ENCODE measurements at places on chromosomes 2 and 18.

DNA sequence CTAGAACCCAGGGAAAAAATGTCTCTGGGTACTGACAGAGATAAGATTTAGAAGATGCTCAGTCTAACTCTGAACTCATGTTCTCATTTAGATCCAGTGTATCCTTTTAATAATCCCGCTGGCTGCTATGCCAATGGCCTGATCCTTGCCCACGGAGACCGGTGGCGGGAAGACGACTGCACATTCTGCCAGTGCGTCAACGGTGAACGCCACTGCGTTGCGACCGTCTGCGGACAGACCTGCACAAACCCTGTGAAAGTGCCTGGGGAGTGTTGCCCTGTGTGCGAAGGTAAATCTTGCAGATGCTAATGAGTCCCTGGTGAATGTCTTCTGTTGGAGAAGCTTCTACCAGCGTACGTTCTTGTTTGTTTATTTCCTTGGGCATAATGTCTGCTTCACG, 118.6 kb downstream of the FEZ2 start:
- DNase-seq, result no peak

DNA sequence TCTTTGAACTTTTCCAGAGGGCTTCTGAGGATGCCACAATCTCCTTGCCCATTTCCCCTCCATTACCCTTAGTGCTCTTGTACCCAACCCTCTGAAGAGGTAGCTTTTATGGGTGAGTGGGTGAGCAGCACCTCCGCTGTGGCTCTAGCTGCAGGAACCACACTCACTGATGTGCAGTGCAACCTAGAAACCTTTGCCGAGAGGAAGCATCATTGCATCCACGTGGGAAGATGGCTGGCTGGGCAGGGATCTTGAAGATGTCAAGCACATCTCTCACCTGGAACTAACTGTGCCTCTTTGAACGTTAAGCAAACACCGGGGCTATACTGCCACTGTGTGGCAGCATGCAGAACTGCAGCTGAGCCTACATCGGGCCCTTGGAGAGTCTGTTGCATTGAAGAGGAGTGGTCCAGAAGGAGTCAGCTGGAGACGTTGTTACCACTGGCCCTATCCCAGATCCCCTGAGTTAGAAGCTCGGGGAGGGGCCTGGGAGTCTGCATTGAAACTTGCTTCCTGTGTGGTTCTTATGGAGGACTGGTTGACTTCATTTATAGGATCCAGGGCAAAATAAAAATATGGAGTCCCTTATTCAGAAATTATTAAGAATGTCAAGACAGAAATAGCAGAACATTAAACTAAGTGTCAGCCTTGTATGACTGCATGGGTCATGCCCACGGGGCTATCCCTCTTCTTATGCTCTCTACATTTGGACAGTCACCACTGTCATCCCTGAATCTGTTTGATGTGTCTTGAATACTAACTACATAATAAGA, 28.7 kb downstream of the IGFBP5 start:
- DNase-seq, result no peak

- DNase-seq, result no peak
These were observed 31.4 kb upstream of the MBP start for GRCh38 chr18:77164026-77164425.

- DNase-seq, result no peak
These were observed 26.9 kb upstream of the ARL5A start for GRCh38 chr2:151855111-151855510.

- no peak for DNase-seq
These were observed 796.1 kb downstream of the DCDC2C start for GRCh38 chr2:4499316-4500030.

GRCh38 chr2:112483831-112484230, 1.9 kb downstream of the TTL start:
- no peak for DNase-seq

- no peak for DNase-seq
These were observed 30.7 kb upstream of the PTMA start for GRCh38 chr2:231677632-231678104.

GRCh38 chr2:101123795-101124471, 27.2 kb downstream of the TBC1D8 start:
- no peak for DNase-seq

- DNase-seq, result no peak
These were observed 193.3 kb downstream of the RNF152 start for GRCh38 chr18:61699397-61700110.

- DNase-seq, result no peak
These were observed 467.2 kb downstream of the LRRTM4 start for GRCh38 chr2:77054938-77055337.

DNA sequence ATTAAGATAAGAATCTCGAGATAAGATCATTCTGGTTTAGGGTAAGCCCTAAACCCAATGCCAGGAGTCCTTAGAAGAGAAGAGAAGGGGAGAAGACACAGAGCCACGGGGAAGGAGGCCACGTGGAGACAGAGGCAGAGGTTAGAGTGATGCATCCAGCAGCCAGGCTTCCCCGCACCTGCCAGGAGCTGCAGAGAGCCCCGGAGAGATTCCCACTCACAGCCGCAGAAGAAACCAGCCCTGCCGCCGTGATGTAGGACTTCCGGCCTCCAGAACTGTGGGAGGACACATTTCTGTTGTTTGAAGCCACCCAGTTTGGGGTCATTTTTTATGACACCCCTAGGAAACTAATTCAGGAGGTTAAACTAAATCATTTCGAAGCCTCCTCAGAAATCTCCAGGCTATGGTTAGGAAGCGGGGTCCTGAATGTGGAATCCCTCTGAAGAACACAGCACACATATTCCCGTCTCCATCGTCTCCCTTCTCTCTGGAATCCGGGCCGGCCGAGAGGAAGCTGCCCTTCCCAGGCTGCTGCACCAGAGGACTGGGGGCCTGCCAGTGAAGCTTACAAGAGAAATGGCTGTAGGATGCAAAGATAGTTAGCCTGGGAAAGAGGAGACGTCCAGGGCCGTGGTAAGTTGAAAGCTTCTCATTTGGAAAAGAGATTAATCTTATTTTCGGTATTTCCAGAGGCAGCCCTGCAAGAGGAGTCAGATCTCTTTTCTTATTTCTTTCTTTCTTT, 156.6 kb downstream of the TWIST2 start:
- DNase-seq, result no peak

DNA sequence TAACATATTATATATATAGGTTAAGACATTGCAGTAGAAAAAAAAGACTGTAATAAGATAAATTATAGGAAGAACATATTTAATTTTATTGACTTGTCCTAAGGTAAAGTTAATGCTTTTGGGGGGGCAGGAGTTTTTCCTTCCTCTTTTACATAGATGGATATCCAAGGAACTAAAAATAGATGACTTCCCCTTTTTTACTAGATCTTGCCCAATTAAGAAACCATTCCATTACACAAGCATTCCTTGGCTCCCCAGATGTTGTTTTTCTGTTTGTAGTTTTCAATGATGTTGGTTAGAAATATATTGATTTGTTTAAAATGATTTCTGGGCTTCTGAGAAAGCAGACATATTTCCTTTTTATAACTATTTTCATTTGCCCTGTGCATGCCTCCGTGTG, 22.4 kb upstream of the PMAIP1 start:
- DNase-seq, result no peak

DNA sequence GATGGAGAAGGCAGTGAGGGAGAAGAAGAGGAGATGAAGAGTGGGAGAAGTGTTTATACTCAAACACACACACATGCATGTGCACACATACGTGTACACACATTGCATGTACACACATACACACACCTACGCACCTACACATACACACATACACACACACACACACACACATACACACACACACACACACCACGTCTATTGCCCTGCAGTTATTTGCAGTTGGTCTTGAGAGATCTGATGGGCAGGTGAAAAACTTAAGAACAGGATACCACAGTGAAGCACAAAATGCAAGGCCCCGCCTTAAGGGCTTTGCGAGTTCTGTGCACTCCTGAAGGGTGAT, 190.2 kb downstream of the MYCN start:
- no peak for DNase-seq

DNA sequence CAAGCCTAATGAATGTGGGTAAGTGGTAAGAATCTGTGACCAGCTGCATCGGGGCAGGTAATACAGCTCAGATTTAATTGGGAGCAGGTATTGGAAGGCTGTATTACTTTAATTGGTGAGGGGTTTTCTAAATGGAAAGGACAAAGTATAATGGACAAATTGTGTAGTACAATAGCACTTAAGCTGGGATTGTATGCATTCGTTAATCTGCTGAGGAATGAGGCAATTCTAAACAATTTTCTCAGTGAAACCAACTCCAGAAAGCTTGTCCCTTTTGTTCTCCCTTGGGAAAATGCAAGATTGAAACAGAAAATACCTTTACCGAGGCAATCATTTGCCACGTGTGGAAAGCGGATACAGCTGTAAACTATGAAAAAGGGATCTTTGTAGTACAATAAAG, 801.6 kb upstream of the POU3F3 start:
- no peak for DNase-seq

DNA sequence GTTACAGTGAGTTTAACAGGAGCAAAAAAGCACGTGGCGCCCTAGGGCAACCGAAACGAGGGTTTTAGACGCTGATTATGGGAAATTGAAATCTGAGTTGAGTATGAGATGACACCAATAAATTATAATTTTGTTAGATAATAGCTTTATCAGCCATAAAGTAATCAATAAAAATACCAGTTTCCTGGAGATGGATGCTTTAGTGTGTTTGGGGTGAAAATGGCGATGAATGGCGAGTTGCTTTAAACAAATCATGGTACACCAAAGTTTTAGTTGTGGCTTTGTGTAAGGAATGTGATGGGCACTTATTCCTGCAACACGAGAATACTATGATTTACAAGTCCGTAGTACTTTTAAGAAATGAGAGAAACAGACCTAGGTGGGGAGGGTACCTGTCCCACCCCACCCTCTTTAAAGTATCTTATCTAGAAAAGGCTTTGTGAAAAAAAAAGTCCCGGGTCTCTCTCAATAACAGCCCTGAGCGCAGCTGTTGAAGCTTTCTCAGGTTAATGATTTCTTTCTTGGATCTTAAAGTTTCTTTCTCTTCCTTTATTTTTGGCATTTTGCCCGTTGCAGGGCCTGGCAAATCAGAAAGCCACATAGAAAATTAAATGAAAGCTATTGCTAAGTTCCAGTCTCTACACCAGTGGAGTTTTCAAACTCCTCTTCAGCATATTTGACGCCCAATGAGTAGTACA, 1.5 kb upstream of the RRM2 start:
- no peak for DNase-seq

DNA sequence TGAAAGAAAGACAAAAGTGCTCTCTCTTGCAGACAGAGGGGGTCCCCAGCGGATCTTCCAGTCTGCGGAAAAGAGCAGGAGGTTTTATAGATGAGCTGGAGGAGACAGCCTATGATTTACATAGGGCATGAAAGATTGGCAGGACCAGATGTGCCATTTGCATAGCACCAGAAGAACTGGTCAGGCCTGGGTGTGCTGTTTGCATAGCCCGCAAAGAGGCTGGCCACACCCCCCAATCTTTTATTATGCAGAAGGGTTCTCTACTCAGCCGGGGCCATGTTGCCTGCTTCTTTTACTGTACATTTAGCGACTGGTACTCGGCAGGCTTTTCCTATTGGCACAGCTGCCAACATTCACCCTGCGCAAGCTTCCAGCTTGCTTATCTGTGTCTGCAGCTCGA, 317.6 kb downstream of the GALR1 start:
- DNase-seq, result no peak

GRCh38 chr2:73283545-73284295, 558 bp downstream of the FBXO41 start:
- no peak for DNase-seq

DNA sequence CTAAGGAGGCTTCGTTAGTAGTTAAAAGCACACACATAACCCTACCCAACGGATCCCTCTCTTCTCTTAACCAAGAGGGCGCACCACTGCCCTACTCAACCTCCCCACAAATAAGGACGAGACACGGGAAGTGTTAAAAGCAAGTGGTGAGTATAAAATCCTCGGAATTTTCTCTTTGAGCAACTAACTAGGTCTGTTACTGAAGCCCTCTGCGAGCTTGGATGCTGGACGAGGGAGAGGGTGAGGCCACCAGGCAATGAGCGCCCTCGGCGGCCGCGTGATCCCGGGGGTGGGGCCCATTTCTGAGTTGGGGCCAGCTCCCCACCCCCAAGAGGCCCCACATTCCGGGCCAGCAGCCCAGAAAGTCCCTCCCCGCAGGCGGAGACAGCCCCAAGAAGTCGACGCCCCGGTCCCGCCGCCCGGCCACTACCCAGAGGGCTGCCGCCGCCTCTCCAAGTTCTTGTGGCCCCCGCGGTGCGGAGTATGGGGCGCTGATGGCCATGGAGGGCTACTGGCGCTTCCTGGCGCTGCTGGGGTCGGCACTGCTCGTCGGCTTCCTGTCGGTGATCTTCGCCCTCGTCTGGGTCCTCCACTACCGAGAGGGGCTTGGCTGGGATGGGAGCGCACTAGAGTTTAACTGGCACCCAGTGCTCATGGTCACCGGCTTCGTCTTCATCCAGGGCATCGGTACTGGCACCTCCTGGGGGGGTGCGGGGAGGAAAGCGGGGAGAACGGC, at the start of gene CYBRD1:
Gene CYBRD1 (plus strand): TSS at position 423 of the 736 bp plus-strand sequence. CDS start 72 bp downstream, at position 495.
- peak; percentile 58 for DNase-seq

DNA sequence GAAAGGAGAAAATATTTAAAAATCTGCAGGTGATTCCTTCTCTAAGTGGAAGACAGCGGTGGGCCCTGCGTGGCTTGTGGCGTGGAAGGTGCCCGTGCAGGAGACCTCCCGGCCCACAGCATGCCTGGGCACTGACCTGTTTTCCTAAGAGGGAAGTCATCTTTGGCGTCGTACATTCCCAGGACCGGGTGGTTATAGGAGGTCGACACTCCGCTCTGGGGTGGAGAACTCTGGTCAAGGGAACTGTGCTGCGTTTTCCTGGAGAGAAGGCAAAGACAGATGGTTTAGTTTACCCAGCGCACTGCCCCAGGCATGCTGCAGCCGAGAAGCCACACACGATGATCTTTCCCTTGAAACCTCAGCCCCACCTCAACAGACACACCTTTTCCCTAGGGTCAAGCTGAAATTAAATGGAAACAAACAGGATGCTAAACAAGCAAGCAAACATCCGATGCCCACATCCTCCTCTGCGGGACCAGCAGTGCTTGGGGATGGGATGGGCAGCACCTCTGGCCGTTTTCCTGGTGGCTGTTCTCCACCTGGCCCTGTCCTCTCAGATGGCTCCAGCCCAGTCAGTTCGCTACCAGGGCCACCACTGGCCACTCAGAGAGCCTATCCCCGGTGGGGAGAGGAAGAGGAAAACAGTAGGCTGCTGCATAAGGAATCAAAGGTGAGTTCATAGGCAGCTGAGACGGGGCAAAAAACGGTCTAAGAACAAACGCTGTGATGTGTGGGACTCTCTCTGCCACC, 244.1 kb downstream of the HDAC4 start:
- DNase-seq, result no peak

DNA sequence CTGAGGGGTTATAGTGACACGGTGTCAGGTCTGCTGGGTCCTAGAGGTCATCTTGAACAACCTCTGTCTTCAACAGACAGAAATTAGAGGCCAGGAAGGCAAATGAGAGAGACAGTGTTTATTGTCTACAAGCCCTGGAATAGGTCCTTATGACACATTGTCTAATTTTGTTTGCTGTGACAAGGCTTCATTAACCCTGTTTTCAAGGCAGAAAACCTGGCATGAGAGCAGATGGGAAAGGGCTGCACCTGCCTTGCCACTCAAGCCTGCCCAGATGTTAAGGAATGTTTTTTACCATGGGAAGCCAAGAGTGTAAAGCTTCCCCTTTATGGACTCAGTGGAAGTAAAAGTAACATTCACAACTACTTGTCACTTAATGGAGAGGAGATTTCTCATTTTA, 275.3 kb downstream of the KCNS3 start:
- DNase-seq, result no peak

GRCh38 chr2:69159986-69160385, 147.0 kb downstream of the ANTXR1 start:
- no peak for DNase-seq

GRCh38 chr2:137155356-137156104, 390.2 kb downstream of the THSD7B start:
- no peak for DNase-seq

GRCh38 chr2:224442071-224442967, 40.4 kb upstream of the FAM124B start:
- no peak for DNase-seq
